ENCODE measurements at places on chromosomes 16 and 17.

- peak; percentile 10 for DNase-seq
Observed at GRCh38 chr17:2688351-2689342, 22.9 kb downstream of the CLUH start.

- no peak for DNase-seq
Observed at GRCh38 chr17:66422186-66422585, 119.8 kb downstream of the PRKCA start.

- no peak for DNase-seq
Observed at GRCh38 chr16:87216841-87217275, 100.3 kb downstream of the C16orf95 start.

DNA sequence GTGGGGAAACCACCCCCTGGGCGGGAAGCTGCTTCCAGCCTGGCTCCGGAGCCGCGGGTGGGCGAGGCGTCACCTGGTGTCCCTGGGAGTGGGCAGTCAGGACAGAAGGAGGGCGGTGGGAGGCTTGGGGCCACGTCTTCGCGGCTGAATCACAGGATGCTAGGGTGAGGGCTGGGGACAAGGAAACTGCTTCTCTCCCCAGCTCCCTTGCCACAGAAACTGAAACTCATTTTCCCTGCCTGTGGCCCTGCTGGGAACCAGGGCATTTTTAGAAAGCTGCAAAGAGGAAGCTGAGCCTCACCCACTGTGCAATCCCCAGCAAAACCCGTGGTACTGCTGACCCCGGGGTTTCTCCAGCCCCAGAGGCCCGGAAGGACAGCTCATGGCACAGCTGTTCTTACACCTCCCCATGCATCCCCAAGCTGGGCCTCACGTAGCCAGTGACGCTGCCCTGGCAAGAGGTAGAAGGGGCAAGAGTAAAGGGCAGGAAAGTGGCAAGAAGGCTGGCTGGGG, 8.2 kb downstream of the RHBDF2 start:
- DNase-seq = peak; percentile 33

- no peak for DNase-seq
Observed at GRCh38 chr17:81685108-81685507, 1.3 kb downstream of the HGS start.

DNA sequence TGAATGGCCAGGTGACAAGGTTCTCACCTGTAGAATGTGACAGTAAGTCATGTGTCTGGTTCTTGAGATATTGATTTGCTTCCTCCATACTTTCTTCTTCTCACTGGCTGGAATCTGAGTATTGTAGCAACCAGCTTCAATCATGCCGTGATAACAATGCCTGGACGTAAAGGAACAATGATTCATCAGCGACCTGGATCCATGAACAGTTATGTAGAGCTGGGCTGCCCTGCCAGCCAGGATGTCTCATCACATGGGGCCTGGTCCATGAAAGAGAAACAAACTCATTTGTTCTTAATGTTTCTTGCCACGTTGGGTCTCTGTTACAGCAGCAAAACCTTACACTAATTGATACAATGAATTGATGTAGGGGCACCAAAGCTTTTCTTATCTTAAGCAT, 627.2 kb downstream of the TOX3 start:
- DNase-seq = no peak

- no peak for DNase-seq
Observed at GRCh38 chr16:88610909-88611812, 27.2 kb upstream of the IL17C start.

DNA sequence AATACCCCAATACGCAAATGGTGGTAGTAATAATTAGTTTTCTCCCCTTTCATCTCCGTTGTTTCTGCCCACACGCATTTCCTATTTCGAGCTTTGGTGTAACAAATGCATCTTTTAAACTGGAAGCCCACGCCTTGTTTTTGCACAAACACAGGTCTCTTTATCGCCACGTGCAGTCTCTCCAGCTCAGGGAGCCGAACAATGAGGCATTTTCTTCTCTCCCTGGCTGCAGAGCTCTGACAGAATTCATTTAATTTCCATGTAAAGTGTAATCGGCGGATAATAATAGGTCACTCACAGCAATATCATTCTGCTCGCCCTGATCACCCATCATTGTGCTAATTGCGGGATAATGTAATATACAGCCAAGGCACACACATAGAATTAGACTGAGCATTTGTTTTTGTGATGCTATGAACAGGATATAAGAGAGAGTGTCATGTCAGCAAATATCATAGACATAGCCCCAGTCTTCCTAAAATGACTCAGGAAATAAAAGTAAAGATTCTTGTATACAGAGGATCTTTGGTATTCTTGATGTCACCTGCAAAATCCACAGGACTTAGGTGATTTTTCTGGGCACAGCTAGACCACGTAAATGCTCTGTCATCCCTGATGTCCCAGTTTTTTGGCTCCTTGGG, 452.6 kb upstream of the CDH11 start:
- no peak for DNase-seq

DNA sequence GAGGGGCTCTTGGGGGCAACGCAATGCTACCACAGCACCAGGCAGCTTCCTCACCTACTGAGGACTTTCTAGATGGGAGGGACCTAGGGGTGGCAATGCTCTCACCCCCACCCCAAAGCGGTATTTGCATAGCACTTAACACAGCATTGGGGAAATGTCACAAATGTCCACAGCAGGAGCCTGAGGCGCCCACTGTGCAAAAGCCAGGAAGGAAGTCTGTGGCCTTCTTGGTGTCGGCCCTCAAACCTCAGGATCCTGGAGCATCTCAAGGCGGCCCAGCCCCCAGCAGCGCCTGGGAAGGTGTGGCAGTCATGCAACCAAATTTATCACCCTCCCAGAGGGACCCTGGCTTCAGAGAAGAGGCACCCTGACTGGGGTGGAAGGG, 45.3 kb downstream of the WNT3 start:
- no peak for DNase-seq

GRCh38 chr16:86074651-86075487, 175.9 kb downstream of the IRF8 start:
- no peak for DNase-seq

- DNase-seq = no peak
Observed at GRCh38 chr17:76213491-76213890, 26.8 kb downstream of the RNF157 start.

DNA sequence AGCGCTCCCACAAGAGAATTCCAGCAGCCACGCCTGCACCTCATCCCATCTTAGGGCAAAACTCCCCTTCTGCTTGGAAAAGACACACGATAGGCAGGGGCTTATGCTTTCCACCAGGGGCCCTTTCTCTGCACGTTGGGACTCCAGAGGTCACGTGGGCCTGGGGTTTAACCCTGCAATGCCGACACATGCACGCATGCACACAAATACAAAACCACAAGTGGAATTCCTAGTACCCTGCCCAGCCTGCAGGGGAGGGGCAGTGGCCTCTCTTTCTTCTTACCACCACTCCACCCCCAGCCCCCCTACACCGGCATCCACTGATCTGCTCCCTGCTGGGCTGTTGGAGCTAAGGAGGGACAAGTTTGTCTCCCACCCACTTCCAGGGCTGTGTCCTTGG, 16.8 kb upstream of the CCDC182 start:
- no peak for DNase-seq

DNA sequence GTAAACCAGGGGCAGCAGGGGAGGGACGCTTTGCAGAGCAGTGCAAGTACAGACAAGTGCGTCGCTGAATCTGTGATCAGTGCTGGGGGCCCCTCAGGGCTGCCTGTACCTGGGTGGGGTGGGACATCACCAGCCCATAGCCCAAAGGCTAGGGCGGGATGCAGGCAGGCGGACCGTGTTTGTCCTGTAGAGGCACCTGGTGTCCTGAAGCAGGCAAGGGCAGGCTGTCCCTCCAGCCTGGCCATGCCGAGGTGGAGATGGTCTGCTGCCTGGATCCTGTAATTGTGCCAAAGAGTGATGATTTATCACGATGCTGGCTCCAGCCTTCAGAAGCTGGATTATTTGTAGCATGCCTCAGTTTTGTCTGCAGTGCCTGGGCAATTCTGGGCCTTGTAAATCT, 137.9 kb upstream of the GSE1 start:
- no peak for DNase-seq

DNA sequence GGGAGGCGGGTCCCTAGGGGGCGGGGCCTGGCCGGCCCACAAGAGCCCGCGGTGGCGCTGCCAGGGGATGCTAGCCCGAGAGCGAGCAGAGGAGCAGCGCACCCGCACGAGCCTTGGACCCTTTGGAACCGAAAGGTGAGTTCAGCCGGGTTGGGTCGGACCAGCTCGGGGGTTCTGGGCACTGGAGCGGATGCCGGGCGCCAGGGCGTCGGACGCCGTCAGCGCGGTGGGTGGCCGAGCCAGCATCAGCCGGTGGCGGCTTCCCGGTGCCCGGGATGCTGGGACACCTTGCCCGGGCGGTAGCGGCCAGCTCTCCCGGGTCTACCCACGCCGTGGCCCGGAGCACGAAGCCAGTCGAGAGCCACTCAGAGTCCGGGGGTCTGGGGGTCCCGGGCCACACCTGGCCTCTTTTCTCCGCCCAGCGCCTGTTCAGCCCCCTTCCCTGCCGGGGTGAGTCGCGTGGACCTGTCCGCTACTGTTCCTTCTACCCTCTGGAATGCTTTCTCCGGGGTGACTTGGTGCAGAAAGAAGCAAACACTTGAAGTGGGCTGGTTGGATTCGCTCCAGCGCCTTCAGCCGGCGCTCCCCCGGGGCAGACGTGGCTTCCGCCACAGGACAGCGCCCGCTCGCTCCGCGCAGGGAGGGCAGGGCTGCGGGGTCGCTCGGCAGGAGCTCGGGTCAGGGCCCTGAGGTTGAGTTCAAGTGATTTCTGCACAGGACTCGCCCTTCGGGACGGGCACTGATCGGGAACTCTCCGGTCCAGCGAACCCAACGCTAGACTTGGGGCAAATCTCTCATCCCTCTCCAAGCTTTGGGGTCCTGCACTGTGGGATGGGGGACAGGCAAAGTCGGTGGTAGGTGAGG, at the start of gene SCNN1G:
TSS of gene SCNN1G (plus strand) at position 67 of the 864 bp plus-strand sequence. CDS start 3,527 bp downstream, outside the sequence.
- no peak for DNase-seq

DNA sequence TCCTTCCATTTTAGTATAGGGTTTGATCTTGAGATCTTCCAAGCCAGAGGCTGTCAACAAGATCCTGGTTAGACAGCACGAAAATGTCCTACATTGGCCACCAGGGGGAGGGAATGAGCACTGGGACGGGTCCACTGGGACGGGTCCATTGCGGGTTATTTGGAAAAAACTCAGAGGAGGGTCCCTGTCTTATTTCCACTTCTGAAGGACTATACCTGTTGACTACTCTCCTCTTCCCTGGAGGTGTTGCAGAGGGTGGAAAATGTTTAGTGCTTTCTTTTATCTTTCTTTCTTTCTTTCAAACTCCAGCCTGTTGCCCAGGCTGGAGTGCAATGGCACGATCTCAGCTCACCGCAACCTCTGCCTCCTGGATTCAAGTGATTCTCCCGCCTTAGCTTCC, 2.5 kb downstream of the TTLL6 start:
- peak; percentile 69 for DNase-seq

DNA sequence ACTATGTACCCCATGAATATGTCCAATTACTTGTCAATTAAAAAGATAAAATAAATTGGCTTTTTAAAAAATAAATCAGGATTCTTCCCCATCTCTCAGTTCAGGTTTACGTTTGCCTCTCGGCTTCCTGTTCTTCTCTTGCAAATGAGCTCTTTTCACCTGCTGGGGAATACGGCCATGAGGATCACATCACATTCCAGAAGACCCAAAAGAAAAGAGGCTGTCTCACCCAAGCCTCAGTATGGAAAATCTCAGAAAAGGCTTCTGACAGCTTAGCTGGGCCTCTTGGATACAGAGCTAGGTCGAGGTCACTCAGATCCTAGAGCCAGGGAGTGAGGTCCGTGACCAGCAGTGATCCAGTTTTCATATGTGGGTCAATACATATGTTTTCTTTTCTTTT, 171.2 kb upstream of the SDK2 start:
- no peak for DNase-seq

- no peak for DNase-seq
Observed at GRCh38 chr17:71378036-71378435, 742.8 kb upstream of the SOX9 start.

GRCh38 chr16:12600116-12600515, 203.6 kb downstream of the CPPED1 start:
- DNase-seq = no peak

GRCh38 chr17:72693151-72693878, 399.2 kb downstream of the SLC39A11 start:
- no peak for DNase-seq

DNA sequence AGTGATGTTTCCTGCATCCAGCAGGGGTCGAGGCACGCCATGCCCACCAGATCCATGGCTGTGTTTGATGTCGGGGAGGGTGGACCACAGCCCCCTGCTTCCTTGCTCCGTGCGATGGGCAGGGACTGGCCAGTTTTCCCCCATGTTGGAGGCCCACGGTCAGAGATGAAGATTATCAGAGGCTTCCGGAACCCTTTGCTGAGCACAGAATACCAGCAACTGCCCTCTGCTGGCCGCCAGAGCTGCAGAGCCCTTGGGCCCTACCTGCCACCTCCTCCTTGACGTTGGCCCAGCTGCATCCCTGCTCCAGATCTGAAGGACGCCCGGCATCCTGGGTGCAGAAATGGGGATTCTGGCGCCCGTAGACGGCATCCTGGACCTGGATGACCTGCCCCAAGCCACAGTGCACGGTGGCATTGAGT, 23.7 kb upstream of the BCO1 start:
- DNase-seq = peak; percentile 84

GRCh38 chr17:13642188-13642587, 40.5 kb upstream of the HS3ST3A1 start:
- DNase-seq = no peak

DNA sequence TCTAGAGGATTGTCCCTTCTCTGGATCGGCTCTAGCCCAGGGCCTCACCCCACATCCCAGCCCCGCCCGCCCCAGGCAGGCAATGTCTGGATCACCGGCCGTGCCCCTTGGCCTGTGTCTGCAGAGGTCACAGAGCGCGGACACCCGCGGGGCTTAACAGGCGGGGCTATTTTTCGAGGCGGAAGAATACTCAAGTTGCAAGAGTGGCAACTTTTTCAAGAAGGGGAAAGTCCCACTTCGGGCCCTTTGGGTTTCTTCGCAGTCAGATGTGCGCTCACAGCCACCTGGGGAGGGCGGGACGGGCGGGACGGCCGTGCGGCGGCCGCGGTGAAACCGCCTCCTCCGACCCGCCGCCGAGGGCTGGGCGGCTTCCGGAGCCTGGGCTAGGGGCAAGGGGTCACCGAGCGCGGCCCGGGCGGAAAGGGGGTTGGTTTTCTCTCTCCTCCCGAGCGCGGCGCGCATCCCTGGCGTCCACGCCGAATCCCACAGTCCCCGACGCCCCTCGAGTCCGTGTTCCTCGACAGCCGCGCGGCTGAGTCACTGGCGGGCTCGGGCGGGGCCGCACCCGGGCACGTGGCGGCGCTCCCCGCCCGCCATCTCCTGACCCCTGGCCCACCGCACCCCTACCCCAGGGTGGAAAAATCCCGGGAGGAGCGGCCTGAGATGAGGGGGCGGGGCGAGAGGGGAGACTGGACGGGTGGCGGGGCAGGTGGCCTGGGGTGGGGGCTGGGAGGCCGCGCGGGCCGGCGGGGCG, 1.2 kb upstream of the PFN1 start:
- DNase-seq = peak; percentile 64

- DNase-seq = no peak
Observed at GRCh38 chr16:87541147-87541871, 48.5 kb upstream of the ZCCHC14 start.

GRCh38 chr16:46918905-46919792, 35.0 kb downstream of the GPT2 start:
- no peak for DNase-seq

- no peak for DNase-seq
Observed at GRCh38 chr16:66428682-66429251, 1.7 kb downstream of the BEAN1 start.

GRCh38 chr17:79452706-79453105, 158.1 kb downstream of the RBFOX3 start:
- DNase-seq = no peak
